CD8-positive, alpha-beta T cell (primary cell): ENCODE measurements at places on chromosomes 5 and 9.

- no peak for DNase-seq
These were observed 119.4 kb upstream of the MVB12B start for GRCh38 chr9:126207256-126207655.

- no peak for DNase-seq
These were observed 73.5 kb downstream of the SLF1 start for GRCh38 chr5:94691949-94692348.

GRCh38 chr5:158543539-158544387, 556.0 kb downstream of the EBF1 start:
- no peak for DNase-seq

DNA sequence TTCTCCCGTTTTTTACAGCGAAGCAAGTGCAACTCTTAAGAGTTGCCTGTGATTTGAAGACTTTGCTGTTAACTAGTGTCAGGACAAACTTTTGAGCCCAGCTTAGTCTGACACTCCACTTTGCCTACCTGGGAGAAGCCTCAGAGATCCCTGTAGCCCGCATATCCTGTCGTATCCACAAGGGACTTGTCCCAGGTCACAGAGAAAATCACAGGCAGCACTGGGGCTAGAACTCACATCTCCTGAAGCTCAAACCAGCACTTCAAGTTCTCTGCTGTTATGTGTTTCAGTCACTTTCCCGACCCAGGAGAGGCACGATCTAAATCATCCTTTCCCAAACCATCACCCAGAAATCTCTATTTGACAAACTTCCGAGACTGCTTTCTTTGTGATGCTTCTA, 584.5 kb downstream of the ACTL7B start:
- DNase-seq: no peak

- DNase-seq: no peak
These were observed 563.5 kb downstream of the PRR16 start for GRCh38 chr5:121027636-121028035.

DNA sequence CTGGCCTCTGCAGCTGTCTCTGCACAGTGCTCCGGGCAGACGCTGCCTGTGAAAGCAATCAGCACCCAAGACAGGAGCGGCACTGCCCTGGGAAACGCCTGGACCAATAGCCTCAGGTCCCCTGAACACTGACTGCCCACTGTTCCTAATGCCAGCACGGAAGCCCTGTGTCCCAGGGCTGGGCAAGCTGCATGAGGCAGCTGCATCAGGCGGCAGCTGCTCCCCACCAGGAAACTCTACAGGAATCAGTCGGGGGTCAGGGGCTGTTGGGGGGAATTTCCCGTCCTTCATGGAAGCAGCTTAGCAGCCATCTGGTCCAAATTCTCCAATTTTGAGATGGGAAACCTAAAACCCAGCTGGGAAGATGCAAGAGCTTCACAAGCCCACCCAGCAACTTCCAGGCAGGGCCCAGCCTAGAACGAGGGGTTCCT, 118.6 kb downstream of the VAV2 start:
- no peak for DNase-seq

DNA sequence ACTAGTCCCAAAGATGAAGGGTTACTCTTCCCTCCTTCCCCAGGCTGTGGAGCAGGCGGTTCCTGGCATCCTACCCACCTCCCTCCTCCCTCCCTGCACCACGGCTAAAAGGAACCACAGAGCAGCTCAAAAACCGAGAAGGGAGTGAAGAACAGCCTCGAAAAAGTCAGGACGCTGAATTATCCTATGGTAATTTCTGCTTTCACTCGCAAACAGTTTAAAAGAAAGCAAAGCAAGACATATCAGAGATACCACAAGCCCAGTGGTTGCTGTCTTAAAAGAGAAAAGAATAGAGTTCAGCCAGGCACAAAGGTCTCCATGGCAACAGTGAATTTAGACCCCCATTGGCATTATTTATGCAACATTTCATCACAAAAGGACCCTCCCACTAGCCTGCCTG, 315.4 kb downstream of the CTNND2 start:
- DNase-seq: no peak

DNA sequence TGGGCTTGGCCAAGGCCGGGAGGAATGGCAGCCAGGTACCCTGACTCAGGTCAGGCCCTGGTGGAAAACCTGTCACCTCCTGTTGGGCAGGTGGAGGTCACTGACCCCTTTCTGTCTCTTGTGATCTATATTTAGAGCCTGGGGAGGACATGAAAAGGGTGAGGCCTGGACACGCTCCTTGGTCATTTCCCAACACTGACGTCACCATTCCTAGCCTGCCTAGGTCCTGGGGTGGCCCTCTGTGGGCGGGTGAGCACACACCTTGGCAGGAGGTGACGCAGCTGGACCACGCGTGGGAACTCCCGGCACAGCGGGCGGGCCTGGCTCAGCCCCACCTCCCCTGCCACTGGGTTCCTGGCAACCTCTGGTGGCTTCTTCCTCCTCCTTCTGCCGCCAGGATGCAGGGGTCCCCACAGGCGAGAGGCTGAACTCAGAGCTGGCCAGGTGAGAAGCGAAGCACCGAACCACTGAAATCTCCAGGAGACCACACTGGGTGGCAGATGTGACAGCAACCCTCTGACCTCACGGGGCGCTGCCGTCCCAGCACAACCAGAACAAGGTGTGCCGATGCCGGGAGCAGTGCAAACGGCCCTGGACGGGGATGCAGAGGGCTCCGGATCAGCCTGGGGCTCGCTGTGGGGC, 6.4 kb upstream of the RALGDS start:
- no peak for DNase-seq

DNA sequence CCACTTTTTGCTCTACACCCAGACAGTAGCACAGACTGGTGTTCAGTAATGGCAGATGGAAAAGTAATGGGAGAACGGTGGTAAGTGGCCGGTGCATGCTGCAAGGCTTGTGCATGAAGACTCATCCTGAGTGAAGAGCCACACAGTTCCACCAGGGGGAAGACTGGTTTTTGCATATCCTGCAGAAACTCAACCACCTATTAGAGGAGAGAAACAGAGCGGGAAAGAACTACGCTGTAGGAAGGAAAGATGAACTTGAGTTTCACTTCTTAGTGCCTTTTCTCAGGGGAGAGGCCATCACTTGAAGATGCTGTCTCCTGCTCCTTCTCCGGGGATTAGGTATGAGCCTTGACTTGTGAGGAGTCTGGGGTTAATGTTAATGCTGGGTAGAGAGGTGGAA, 9.4 kb upstream of the PRSS3 start:
- no peak for DNase-seq

DNA sequence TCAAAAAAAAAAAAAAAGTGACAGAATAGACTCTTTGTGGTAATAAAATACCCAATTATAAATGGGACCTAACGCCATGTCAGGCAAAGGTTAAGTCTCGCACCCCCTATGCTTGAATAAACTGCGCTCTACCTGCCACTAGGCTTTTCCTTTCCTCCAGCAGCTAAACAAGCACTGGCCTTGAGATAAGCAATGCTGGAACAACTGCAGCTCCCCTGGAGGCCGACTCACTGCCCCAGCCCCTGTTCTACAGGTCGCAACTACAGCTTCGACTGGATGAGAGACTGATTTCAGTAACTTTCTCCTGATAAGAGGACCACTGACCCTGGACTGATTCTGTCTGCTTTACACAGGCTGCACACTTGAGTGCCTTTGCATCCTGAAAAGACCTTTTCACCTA, 210.2 kb downstream of the HSPA4 start:
- DNase-seq: no peak

DNA sequence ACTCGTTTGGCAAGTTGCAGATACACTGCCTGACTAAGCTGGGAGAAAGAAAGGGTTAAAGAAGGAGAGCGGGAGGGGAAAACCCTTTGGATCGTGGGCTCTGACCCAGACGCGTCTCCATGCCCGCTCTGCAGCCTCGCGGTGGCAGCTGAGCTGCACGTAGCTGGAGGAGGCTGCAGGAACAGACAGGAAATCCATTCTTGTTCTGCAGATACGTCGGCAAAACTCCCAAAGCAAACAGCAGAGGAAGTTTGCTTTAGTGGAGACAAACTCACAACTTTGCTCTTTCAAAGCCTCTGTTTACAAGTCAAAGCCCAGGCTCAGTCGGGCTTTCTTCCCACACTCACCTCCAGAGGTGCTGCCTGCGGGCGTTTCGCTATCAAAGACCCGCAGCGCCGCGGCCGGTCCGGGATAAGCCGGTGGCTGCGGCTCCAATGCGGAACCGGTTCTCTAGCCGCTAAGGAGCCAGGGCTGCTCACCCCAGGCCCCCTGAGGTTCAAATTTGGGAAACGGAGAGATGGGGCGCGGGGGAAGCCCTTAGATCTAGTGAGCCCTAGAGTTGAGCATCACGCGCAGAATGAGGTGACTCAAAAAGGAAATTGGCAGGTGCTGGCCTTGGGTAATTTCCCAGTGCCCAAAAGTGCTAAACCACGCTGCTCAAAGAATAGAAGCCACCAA, 60.7 kb downstream of the MAT2B start:
- DNase-seq: peak; percentile 60

DNA sequence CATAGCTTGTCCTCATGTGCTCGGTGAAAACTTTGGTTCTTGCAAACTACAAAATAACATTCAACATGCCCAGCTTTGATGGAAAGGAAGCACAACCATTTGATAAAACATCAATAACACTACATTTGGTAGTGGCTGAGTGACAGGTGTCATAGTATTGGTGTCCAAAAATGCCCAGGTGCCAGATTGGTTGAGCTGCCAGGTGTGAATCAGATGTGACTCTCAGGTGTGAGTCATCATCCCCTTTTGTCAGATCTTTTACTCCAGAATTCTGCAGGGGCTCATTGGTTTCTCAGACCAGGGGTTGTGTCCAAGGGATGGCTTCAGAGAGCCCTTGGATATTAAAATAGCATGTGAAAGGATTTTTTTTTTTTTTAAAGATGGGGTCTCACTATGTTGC, 22.5 kb upstream of the POMT1 start:
- no peak for DNase-seq

DNA sequence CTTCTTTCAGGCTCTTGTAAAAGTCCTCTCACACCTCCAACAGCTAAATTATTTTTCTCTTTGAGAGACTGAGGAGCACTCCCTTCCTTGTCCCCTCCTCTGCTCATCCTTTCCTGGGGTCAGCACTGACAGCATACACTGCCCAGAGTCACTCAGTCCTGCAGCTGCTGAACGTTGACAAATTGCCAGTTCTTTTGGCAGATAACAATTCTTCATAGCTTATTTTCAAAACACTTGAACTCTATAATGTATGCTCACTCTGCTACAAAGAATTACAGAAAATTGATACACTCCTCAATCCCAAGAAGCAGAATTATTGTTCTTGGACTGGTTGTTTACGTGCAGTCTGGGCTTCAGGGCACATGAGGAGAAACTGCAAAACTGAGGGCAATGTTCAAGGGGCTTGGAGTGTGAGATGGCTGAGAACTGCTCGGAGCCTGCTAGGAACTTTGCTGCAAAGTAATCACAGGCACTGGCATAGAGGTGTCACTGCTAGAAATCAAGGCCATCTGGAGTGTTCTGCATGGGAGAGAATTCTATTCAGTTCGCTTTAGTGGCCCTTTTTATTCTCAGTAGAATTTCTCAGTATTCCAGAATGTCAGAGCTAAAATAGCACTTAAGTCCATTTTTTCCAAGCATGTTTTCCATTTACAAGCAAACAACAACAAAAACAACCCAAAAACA, 96.4 kb upstream of the SPOCK1 start:
- no peak for DNase-seq

DNA sequence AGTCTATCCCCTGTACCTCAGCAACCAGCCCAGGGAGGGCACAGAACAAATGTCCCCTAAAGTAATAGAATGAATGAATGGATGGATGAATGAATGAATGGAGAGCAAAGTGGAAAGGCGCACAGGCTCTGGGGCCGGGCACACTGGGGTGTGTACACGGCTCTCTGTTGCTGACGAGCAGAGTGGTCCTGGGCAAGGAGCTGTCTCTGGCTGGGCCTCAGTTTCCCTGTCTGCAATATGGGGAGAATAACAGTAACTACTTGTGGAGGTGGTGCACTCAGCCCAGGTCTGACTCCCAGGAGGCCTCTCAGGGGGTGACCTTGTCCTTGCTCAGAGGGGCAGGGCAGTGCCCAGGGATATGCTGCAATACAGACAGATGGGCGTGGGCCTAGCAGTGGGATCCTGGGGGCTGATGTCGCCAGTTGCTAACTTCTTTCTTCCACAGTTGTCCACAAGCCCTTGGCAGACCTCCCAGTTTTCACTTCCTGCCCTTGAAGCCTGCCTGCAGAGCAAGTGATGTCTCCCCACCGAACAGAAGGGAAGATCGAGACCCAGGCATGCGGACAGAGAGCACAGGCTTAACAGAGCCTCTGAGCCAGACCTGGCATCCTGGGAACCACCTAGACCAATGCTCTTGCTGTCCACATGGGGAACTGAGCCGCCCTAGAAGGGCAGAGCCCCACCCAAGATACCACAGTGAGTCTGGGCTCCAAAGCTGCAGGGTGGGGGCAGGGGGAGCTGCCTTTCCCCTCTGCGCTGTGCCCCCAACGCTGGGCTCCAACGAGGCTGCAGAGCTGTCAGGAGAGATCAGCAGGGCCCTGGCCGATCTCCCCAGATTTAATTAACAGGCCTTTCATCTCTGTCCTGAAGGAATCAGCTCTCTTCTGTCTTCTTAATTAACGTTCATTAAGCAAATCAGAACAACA, 13.6 kb upstream of the LAMC3 start:
- DNase-seq: no peak

DNA sequence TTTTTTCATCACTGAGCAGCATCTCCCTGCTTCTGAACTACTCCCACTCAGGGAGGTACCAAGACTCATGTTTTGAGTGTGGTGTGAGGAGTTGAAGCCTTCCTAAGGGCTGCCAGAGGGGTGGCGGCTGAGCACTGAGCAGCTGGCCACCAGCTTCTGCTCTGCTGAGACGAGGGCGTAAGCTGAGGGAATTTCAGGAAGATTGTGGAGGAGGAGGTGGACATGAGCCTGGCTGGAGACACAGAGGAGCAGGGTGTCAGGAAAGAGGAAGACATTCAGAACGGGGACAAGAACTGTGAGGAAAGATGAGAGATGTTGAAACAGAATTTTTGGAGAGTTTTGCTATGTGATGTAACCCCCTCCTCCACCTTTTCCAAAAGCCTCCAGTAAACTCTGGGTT, 7.8 kb downstream of the LCP2 start:
- DNase-seq: no peak

DNA sequence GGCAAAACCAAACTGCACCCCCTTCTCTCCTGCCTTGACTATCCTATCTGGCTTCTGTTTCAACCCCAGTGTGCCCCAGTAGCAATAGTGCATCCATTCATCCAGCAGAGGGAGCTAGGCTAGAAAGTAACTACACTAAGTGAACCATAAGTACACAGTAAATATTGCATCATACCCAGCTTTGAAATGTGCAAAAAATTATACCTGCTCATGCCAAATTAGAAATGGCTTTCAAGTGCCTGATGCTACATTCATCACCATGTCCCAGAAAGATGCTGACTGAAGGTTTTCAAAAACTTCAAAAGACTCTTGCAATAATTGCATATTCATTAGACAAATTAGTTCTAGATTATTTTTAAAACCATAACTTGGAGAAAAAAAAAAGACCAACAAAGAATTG, 153.5 kb downstream of the PRELID2 start:
- DNase-seq: no peak
